ENCODE measurements at places on chromosomes 16 and 17.

- no peak for DNase-seq
Observed at GRCh38 chr16:84027625-84028024, 15.0 kb downstream of the SLC38A8 start.

DNA sequence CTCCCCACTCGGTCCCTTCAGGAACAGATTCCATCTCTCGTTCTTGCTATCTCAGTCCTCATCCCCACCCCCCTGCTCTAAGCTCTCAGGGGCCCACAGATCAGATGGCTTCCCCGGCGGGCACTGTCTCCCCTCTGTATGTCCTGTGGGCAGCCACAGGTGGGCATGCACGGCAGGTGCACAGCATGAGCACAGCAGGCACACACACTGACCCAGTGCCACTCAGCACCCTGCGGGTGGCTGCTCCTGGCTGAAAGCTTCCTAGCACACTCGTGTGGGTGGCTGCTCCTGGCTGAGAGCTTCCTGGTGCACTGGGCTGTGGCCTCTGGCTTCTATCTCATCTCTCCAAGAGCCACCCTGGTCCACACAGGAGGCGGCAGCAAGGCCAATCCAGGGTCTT, 44.5 kb upstream of the SMIM36 start:
- DNase-seq, result no peak

DNA sequence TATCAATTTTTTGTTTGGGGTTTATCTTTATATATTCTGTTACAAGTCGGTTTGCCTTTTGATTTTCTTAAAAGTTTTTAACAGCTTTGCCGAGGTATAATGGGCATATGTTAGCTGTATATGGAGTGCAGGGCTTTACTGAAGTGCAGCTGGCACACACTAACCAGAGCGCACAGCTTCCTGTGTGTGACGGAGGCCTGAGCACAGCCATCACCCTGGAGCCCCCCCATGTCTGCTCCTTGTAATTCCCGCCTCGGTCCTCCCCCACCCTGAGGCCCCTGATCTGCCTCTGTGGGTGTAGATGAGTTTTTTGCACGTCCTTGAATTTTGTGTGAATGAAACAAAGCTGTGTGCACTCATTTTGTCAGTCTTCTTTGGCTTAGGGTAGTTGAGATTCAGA, 60.1 kb upstream of the ZNF750 start:
- DNase-seq, result no peak

- DNase-seq, result no peak
Observed at GRCh38 chr17:79341222-79341780, 266.7 kb downstream of the ENGASE start.

DNA sequence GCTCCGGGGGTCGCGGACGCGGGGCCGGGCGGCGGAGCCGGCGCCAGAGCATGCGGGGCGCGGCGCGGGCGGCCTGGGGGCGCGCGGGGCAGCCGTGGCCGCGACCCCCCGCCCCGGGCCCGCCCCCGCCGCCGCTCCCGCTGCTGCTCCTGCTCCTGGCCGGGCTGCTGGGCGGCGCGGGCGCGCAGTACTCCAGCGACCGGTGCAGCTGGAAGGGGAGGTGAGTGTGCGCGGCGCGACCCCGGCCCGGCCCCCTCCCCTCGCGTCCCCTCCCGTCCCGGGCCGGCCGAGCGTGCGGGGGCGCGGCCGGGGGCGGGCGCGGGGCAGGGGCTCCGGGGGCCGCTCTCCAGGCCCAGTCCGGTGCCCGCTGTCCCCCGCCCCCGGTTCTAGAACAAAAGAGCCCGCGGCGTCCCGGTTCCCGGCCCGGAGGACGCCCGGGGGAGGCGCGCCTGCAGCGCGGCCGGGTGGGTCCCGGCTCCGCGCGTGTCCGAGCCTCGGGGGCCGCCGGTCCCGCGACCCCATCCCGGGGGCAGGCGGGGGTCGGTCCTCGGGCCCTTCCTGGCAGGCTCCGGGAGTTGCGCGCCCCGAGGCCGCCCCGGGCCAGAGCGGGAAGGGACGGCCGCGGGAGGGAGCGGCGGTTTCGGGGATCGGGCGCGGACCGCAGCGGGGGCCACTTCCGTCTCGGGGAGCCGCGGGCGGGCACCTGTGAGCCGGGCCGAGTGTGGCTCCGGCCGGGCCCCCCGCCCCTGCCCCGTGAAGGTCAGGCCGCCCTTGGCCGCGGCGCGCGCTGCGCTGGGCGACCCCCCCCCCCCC, 563 bp downstream of the METRNL start:
- no peak for DNase-seq

All from AG04449 (cell line).